T47D (cell line): ENCODE measurements at places on chromosomes 6 and 20.

DNA sequence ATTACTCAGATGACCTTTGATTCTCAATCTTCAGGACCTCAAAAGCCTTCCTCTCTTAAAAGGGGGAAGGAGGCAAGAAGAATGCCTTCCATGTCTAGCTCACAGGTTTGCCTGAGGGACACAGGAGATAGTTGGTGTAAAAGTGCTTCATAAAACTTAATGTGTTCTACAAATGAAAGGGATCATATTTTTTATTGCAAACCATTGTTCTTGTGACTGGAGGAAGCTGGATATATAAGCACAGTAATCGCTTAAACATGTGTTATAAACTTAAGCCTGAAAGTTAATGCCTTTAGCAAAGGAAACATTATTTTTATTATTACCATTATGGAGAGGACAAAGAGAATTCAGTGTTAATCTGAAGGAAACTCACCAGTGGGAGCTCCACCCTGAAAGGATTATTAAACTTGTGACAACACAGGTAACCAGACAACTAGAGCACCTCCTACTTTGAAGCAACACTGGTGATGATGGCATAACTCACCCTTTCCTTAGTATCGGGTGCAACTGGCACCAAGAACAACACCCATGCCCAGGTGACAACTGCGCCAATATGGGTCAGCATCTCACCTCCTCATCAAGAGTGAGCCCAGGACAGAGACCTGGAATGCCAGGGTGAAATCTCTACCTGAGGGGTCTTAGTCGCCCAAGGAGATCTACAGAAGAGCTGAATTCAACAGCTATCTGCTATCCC lies 288.7 kb upstream of the PRDM1 start:
- no peak for DNase-seq

- no peak for DNase-seq
Measured at GRCh38 chr20:40754339-40754943, 65.4 kb upstream of the MAFB start.

- DNase-seq, result no peak
Measured at GRCh38 chr6:35706468-35706867, 17.8 kb upstream of the FKBP5 start.

- DNase-seq, result no peak
Measured at GRCh38 chr20:26208296-26209091, 511.8 kb upstream of the ZNF337 start.

DNA sequence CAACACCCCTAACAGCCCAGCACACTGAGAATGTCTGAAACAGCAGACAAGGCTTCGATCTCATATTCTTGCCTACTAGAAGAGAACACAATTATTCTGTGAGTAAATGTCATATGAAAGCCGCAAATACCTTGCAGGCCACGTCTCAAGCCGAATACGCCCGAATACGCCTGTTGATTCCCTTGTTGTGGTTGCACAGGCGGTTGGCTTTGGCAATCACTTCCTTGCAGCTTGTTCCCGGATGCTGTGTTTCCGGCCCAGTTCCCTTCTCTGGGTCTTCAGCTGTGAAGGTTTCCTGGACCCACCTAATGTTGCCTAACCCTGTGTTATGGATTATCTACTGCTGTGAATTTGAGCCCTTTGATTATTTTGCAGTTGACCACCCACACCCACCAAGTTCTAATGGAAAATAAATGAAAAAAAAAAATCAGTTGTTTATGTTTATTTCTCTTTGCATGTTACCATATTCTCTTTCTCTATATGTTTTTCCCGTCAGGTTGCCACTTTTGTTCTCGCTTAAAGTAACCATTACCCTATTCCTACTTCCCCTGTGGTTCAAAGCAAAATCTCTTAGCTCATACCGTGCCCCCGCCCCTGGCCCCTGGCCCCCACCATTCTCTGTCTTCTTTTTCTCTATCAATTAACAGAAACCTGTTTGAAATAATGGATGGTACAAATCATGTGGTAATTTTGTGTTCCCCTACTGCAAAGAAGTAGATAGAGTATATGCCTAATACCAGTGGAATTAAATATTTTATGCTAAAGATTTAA lies 172.4 kb downstream of the ADGB start:
- DNase-seq, result no peak

GRCh38 chr6:144667532-144668503 lies 382.7 kb downstream of the UTRN start:
- no peak for DNase-seq
